ENCODE measurements at places on chromosomes 2 and 18.

DNA sequence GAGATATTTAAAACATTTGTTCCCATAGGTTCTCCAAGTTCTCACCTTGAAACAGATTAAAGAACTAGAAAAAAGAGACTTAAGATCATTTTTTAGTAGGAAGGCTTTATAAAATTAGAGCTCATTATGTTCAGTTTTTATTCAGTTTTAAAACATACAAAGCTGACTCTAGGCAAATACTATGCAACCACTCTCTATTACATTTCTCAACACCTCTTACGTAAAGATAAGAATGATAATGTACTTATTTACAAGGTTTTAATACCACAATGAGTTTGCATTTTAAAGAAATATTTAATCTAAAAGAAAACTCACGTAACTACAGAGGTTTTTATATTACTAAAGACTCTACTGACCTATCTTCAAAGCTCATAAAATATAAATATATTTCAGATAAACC lies 68.8 kb downstream of the TMEM131 start:
- DNase-seq, result no peak

GRCh38 chr2:144466637-144467036 lies 53.3 kb downstream of the ZEB2 start:
- DNase-seq, result no peak

- no peak for DNase-seq
These were observed 8.7 kb downstream of the EPHA4 start for GRCh38 chr2:221563270-221563985.

- no peak for DNase-seq
These were observed 20.3 kb downstream of the ACTR3 start for GRCh38 chr2:113910110-113910717.

DNA sequence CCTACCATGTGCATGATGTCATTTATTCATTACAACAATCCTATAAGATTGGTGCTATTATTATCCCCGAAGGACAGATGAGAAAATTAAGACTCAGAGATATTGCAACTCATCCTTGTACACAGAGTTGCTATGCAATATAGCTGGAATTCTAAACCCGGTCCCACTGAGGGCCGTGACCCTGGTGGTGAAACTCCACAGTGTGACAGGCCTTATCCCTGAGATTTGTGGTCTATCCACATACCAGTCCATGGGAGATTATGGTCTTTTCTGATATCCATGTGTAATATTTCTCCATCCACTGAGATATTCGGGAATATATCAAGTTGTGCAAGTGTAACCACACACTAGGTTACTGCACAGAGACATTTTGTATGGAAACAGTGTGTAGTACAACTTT lies 305.2 kb downstream of the TXNL1 start:
- DNase-seq, result no peak

GRCh38 chr2:46666754-46667153 lies 187.4 kb downstream of the TMEM247 start:
- no peak for DNase-seq

DNA sequence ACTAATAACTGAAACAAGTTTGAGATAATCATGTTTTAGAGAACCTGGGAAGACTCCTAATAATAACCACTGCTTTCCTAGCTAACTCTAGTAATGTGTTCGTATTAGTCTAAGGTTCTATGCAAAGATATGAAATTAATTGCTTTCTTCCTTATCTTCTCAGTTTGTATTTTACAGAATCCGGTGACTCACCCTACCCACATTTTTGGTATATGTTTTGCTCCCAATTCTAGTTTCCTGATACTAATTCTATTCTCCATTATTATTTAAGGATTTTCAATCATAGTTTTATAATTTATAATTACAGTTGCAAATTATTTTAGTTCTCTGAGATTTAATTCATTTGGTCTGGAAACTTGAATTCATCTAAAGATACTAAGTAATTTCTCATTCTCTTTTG lies 394.6 kb upstream of the SETBP1 start:
- DNase-seq, result no peak

DNA sequence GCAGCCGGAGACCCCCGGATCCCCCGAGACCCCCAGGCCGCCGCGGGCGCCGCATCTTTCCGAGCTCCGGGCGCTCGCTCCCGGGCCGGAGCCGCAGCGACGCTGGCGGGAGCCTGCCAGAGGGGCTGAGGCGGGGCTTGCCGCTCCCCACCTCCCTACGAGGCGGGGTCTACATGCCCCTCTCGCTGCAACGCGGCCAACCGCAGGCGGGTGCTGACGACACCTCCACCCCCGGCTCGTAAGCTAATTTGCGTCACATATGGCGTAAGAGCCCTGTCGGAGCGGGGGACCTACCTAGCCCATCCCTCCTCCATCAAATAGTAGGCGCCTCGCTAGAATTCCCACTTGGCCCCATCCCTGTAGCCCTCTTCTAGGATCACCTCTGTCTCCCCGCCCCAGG lies at the start of gene PTPRN:
Gene PTPRN (minus strand): TSS at position 124 of the 400 bp plus-strand sequence. CDS start 69 bp downstream, at position 55.
- DNase-seq, result no peak

DNA sequence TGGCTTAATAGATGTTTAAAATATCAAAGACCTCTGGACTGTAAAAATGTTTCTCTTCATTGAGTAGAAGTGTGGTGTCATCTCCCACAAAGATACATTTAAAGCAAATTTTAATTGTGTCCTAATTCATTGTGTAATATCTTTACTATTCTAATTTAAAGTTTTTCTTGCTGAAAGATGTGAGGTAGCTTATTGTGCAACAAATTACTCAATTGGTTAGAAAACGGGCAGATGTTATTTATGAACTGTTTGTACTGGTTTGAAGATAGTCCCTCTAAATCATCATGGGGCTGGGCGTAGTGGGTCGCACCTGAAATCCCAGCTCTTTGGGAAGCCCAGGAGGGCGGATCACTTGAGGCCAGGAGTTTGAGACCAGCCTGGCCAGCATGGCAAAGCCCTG lies 65.3 kb downstream of the CYBRD1 start:
- DNase-seq, result no peak

DNA sequence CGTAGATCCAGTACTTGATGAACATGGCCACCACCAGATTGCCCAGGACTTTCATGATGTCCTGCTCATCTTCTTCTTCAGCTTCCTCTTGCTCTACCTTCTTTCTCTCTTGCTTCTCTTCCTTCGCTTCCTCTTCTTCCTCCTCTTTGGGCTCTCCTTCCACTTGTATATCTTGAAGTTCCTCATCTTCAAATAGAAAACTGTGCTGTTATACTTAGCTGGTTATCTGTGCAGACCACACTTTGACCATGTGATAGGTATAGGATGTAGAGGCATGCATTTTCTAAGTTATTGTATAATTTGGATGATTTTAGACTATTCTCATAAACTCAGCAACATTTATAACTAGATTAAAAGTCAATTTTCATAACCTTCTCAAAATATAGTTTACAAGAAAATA lies 263.4 kb downstream of the NAPG start:
- DNase-seq, result no peak

- no peak for DNase-seq
These were observed 5.7 kb downstream of the SERPINB8 start for GRCh38 chr18:63975628-63976027.

GRCh38 chr2:197210430-197210829 lies 100.2 kb downstream of the ANKRD44 start:
- peak; percentile 9 for DNase-seq

DNA sequence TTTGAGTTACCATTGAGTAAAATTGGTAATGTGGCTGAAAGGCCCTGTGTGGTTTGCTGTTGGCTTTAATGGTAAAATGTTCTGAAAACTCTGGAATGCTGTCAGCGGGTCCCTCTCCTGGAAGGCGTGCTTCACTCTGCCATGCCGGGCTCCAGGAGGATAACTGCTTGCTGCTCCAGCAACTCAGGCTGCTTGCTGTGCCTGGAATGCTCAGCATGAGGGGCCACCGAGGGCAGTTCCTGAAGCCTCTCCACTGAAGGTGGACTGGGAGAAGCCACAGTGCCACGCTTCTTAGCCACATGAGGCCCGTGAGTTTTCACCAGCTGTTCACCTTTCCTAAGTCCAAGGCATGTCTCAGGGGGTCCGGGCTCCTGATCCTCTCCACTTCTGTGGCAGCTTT lies 90.4 kb upstream of the FAM110C start:
- DNase-seq, result no peak

GRCh38 chr2:74573747-74574562 lies 19.4 kb downstream of the DOK1 start:
- peak; percentile 63 for DNase-seq

GRCh38 chr2:238670111-238670585 lies 177.7 kb upstream of the TWIST2 start:
- no peak for DNase-seq

DNA sequence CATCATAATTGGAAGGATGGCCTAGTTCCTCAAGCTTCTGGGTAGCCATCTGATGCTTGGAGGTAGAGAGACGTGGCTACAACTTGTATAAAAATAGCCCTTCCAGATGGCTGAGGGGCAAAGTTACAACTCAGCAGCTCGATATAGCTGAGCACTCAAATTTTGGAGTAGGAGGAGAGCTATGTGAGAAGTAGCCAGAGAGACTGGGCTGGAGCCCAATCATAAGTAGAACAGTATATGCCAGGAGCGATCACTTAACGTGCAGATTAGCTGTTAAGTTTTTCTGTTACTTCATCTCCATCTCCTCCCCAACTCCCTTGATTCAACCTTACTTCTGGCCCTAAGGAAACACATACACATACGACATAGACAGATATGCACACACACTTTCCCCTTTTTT lies 28.8 kb downstream of the CNRIP1 start:
- DNase-seq, result no peak

GRCh38 chr2:46499392-46499785 lies 20.0 kb downstream of the TMEM247 start:
- no peak for DNase-seq

- no peak for DNase-seq
These were observed 85.3 kb downstream of the C2orf74 start for GRCh38 chr2:61247204-61247812.

GRCh38 chr2:70508711-70509462 lies 44.7 kb downstream of the TGFA start:
- no peak for DNase-seq

DNA sequence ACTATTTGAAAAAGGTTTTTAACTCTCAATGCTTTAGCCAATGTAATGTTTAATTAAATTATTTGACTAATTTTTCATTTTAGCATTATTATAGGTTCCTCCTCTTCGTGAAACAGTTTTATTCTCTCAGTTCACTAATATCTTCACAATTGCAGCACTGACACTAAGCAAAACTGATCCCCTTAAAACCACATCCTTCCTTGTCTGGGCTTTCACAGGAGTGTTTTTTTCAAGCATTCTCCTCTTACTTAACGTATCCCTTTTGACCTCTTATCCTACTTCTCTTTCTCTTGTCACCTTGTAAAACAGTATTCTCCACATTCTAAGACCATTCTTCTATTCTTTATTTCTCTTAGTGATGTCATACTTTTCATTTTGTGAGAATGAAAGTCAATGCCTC lies 112.8 kb downstream of the DSC3 start:
- no peak for DNase-seq

- DNase-seq, result no peak
These were observed 391.1 kb downstream of the NCKAP5 start for GRCh38 chr2:133177196-133177595.

DNA sequence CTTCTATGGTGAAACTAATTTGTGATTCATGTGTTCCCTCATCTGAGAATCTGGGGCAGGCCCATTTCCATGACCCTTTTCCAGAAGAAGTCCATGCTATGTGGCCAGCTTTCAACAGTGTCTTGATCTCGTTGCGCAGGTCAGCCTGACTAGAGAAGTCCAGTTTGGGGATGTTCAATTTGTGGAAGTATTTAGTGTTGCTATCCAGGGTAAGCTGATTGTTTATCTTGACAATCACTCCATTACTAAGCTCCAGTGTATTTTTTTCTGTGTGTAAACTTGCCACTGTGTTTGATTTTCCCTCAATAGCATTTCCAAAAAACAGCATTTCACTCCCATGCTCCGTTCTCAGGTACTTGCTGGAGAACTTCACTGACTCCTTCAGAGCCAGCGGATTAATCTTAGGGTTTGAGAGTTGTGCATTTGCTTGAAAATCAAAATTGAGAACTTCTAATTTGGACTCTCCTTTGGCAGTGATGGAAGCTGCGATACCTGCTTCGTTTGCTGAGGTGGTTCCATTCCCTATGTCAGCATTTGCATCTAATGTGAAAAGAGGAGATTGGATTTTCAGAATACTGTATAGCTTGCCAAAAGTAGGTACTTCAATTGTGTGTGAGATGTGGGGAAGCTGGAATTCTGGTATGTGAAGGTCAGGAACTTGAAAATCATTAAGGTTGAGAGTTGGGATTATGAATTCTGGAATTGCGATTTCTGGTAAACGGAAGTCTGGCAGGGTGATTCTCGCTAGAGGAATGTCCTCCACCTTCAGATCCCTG lies 35.7 kb downstream of the APOB start:
- DNase-seq, result no peak

DNA sequence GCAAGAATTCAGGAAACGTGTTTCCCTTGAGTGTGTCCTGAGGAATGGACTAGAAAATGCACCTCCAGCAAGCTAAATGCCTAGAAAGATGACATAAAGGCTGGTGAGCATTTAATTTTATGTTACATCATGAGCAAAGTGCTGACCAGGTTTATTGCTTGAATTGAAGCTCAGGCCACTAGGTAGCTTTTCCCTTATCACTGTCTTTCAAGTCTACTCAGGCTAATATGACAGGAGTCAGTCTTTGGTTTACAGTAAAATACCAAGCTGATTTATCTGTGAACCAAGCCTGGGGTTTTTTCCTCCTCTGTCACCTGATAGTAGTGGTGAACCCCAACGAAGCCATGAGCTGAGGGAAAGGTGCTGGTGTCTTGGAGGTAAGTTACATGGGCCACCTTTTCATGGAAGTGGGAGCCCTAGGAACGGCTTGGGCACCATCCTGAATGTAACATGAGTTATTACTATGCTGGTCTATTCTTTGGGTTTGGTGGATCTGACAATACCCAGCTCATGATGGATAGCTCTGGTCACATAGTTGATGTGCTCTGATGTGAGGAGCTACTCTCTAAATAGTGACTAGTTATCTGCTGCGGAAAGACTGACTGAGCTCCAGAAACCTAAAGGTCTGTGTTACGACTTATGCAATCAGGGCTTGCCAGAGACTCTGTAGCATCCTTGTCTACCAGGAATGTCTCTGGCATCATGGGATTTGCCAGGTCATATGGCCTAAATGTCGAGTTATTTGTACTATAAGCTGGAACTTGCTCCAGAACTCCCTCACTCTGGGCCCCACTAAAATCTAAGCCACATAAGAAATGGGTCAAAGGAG lies 39.8 kb downstream of the NUP35 start:
- DNase-seq, result no peak

DNA sequence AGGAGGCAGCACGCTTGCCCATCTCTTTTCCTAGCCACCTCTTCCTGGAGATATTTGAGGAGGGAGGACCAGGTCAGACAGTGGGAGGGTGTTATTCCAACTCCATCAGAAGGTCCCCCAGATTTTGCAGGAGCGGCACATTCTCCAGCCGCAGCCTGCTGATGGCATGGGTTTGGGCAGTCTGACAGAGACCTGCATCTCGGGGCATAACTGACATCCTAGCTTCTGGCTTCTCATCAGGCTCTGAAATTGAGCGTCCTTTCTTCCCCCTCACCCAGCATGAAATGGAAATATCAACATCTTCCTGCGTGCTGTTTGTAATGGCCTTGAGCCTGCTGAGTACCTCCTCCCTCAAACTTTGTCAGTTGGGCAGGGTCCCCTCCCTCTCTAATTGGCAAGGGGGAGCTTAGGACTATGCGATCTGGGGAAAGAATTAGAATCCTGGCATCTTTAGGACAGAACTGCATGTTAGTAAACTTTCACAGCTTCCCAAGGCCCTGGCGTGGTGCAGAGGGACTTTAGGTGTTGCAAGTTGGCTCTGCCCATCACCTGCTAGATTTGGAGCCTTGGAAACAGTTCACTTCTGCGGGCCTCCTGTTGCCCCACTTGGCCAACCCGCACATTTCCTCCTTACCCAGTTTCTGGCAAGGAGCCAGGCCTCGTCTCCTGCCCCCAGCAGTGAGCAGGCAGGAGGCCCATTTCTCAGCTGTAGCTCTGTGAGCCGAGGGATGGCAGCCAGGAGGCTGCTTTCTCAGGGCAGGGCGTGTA lies 2.2 kb downstream of the ITM2C start:
- no peak for DNase-seq

Measured in germinal center (tissue), 1 donor.